ENCODE measurements at places on chromosomes 13 and 19.

GRCh38 chr13:80341101-80341755, at the start of gene SPRY2:
TSS of gene SPRY2 (minus strand) at chr13:80341126. CDS start at chr13:80337705, 3,421 bp downstream.
- DNase-seq: no peak

- DNase-seq: no peak
Measured at GRCh38 chr13:31775148-31775547, 35.8 kb downstream of the RXFP2 start.

- no peak for DNase-seq
Measured at GRCh38 chr13:101916775-101917474, 464.4 kb downstream of the ITGBL1 start.

- DNase-seq: no peak
Measured at GRCh38 chr13:99751517-99752199, 219.9 kb downstream of the ZIC5 start.

- no peak for DNase-seq
Measured at GRCh38 chr13:109028624-109029023, 399.2 kb downstream of the MYO16 start.

DNA sequence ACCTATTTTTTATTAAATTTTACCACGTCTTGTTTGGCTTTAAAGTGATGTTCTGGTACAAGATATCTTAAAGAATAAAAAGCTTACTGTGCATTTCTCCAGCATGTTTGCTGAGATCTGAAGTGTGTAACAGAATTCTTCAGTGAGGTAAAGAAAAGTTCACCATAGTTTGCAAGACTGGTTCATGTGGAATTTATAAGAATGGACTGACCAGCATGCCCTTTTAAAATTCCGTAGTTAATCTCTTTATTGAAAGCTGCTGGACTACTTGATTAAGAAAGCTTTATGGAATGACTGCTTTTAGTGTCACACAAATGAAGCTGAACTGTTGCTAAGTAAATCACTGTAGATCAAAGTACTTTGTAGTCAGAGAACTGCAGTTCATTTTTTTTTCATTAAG, 119.2 kb downstream of the GPC6 start:
- no peak for DNase-seq

GRCh38 chr13:113052971-113053370, 52.6 kb upstream of the F7 start:
- no peak for DNase-seq

DNA sequence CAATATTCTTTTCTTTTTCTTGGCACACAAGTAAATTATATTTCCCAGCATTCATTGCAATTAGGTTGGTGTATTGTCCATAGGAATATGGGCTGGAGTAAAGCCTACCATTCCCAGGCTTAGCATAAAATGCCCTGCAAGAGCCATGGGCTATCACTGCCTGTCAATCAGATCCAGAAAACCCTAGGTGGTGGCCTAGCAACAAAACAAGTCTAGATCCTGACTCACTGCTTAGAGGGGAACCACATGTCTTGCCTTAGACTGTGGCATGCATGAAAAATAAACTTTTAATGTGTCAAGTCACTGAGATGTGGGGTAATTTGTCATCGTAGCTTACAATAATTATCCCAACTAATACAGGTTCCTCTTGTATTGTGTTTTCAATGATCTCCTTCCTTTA, 16.2 kb downstream of the SOX21 start:
- DNase-seq: no peak

DNA sequence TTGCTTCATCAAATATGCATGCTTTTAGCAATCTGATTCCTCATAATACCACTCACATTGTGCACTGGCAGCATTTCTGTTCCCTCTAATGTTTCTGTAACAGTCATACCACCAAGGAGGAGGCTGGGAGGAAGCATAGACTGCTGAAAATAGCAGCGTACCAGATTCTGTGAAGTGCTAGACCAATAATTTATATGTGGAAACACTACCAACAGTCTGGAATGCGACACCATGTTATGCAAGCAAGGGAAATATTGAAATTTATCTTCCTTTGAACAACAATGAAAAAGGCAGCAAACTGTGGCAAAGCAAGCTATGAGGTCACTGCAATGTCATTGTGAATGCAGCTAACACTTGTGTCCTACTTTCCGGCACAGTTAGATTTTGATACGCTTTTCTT, 1388.0 kb downstream of the EFNB2 start:
- DNase-seq: no peak

- DNase-seq: peak; percentile 3
Measured at GRCh38 chr13:36130552-36131221, 495 bp downstream of the DCLK1 start.

- no peak for DNase-seq
Measured at GRCh38 chr13:77230560-77230959, 96.3 kb downstream of the MYCBP2 start.

DNA sequence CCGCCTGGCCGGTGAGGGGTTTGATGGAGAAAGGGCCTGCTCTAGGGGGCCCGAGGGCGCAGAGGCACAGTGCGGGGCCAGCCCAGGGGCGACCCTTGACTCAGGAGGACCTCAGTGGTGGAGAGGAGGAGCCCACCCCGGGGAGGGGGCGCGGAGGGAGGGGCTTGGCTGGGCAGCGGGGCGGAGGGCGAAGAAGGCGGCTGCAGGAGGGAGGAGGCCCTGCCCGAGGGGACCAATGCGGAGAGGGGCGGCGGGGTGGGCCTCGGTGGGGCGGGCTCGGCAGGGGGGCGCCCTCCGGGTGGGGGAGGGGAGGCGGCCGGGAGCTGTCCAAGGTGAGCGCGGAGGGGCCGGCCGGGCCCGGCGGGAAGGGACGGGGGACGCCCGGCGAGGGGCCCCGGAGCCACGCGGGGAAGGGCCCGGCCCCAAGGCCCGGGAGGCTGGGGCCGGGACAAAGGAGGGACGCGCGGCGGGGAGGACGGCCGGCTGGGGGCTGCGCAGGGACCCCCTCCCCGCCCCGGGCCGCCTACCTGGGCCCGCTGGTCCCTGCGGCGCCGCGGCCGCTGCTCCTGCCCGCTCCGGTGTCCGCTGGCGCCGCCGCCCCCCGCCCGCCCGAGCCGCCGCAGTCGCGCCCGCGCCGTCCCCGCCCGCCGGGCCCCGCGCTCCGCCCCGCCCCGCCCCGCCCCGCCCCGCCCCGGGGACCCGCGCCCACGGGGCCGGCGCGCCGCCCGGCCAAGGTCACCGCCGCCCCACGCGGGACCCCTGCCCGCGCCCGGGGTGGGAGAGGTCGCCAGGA, at the start of gene DIRAS1:
TSS of gene DIRAS1 (minus strand) at position 596 of the 793 bp plus-strand sequence. CDS start 3,566 bp downstream, outside the sequence.
- DNase-seq: no peak

DNA sequence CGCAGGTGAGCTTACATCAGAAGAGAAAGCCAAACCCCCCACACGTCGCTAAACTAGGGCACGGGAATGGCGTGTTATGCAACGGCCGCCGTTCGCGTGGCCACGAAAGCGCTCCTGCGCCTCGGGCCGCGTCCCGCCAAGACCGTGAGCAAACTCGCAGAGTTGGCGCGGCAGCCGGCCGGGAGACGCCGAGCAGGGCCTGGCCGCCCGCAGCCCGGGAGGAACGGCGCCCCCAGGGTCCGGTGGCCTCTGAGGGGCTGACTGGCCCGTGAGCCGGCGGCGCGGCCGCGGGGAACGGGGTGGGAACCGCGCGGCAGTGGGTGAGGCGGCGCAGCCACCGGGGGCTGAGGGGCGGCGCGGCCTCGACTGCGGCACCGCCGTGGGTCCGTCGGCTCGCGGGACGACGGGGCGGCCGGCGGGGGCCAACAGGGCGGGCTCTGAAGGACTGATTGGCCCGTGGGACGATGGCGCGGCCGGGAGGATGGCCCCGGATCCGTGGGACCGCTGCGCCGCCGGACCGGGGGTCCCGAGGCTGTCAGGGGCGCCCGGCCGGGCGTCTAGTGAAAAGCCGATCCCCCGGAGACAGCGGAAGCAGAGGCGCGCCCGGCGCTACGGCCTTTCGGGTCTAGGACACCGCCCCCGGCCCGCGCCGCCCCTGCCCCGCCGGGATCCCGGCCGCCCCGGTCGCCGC, 903 bp downstream of the LATS2 start:
- no peak for DNase-seq

- no peak for DNase-seq
Measured at GRCh38 chr13:74449811-74450524, 315.8 kb upstream of the KLF12 start.

DNA sequence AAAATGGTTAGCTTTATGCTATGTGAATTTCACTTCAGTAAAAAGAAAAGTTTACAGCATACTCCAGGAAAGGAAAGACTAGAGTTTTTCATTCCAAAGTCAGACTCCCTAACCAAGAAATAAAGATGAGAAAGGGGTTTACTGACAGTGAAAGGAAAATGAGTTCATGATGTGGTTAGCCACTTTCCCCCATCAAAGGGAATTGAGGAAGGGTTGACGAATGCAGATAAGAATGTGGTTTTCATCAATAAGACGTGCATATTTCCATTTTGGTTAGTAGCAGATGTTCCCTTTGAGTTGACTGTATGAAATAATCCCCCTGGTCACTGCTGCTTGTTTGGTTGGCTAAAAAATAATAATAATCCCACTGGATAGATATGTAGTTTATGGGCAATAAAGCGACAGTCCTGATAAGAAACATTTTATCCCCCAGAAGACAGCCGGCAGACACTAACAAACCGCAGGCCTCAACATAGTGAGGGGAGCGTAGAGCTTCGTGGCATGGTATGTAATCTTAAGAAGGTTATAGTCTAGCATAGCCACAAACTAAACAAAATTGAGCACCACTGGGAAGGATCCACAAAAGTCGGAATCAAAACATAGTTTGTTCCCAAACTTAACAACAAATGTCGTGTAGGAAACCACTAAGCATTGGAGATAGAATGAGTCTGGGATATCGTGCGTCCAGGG, 114.8 kb downstream of the COL4A2 start:
- DNase-seq: no peak

- no peak for DNase-seq
Measured at GRCh38 chr13:77751513-77752456, 54.3 kb downstream of the SLAIN1 start.

DNA sequence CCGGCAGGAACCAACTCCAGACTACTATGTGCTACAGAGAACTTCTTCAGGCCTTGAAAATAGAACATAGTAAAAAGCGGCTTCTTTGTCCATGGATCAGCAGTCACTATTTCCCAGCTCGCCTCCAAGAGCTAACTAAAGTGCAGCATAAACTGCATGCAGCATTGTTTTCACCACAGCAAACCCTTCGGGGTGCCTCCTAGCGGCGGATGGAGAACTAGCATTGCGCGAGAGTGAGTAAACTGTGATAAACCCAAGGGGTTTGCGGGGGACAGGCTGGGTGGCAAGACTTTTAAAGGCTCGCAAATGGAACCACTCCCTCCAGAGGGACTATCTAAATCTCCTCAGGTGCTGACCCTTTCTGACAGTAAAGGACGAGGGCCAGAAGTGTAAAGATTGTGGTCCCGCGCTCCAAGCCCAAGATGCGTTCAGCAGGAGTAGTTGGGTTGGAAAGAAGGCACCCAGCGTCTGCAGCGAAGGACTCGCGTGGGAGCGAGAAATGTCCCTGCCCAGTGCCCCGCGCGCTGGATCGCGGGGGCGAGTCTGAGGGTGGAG, 21.5 kb upstream of the SGCG start:
- DNase-seq: no peak

GRCh38 chr19:4452230-4452990, 5.2 kb downstream of the UBXN6 start:
- DNase-seq: no peak

DNA sequence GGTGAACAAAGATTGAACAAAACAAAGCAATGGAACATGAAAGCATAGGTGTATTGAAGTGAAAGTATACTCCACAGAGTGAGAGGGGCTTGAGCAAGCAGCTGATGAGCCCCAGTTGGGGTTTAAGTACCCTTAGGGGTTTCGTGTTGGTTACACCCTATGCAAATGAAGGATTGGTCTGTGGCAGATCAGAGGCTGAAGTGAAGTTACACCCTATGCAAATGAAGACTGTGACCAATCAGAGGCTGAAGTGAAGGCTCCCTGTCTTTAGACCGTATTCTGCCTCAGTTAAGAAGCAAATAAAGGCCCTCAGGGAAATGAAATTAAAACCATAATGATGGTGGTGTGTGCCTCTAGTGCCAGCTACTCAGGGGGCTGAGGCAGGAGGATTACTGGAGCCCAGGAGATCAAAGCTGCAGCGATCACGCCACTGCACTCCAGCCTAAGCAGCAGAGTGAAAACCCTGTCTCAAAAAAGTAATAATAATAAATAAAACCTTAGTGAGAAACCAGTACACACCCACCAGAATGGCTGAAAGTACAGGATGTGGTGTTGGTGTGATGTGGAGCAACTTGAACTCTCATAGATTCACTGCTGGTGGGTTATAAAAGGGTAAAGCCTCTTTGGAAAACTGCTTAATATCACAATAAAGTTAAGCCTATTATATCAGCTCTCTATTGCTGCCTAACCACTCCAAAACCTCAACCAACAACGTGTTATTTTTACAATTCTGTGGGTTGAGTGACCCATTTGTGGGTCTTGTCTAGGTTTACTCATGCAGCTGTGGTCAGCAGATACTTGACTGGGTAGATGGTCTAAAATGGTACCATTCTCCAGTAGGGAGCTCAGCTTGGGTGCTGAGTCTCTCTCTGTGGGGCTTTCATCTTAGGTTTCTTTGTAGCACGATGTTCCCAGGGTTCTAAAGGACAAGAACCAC, 12.8 kb upstream of the UPF3A start:
- DNase-seq: no peak

DNA sequence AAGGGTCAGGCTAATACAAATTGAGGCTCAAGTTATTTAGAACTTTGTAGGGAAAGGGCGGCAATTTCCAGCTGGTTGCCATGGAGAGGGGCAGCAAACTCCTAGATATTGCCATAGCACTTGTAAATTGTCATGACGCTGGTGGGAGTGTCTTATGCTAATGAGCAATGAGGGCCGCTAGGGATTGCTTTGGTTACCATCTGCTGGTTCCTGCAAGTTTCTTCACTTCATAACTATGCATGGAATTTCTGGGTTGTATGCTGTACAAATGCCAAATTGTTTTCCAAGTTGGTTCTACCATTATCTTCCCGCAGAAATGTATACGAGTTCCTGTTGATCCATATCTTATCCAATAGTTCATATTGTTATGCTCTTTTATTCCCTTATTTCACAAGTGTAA, 1339.4 kb downstream of the EFNB2 start:
- no peak for DNase-seq

- DNase-seq: no peak
Measured at GRCh38 chr13:36789730-36790129, 29.3 kb upstream of the RFXAP start.

DNA sequence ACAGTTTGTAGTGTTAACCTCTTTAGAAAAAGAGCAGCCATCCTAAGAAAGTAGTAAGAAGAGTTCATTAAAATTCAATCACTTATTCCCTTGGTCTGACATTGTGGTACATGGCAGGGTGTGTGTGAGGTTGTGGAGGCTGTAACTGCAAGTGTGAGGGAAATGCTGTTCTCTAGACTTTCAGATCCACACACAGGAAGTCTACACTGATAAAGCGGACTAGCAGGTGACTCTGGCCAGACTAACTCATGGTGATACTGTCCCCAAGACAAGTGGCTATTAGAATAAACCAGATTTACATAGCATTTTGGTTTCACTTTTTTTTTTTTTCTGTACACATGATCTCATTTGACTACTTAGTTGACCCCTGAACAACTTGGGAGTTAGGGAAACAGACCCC, 10.0 kb downstream of the MTIF3 start:
- no peak for DNase-seq

GRCh38 chr13:98664047-98664446, 87.1 kb upstream of the STK24 start:
- DNase-seq: no peak

GRCh38 chr13:102947745-102948405, 102.0 kb downstream of the ERCC5 start:
- DNase-seq: no peak

GRCh38 chr13:34155931-34156607, 338.1 kb downstream of the RFC3 start:
- no peak for DNase-seq

Measured in NCI-H187 treated with DMSO at 0.1 percent for 48 hours (cell line).